Cardiac septum (tissue), 1 donor: ENCODE measurements at places on chromosomes 4 and X. TPM values are rescaled to one million over a fixed set of nuclear protein-coding genes. Genes with fewer than 3 reads are reported as not detected.

DNA sequence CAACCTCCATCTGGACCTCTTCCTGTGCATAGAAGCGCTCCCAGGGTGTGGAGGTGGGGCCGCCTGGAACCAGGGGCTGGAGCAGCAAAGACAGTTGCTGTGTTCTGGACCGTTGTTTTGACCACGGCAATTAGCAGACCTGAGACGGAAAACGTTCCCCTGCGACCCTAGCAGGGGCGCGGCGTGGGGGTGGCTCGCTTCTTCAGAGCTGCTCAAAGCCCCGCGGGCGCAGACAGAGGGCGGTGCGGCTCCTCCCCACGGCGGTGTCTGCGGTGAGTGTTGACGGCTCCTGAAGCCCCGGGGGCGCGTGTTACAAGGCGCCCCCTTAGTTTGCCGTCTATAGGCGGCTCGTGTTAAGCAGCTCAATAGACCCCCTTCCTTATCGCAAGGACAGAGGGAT, 79.2 kb downstream of the TRIML1 start:
- no peak for DNase-seq

- no peak for DNase-seq
Measured at GRCh38 chr4:89071311-89071710, 14.3 kb upstream of the FAM13A start.

- DNase-seq: no peak
Measured at GRCh38 chr4:8642651-8643321, 50.2 kb downstream of the CPZ start.

DNA sequence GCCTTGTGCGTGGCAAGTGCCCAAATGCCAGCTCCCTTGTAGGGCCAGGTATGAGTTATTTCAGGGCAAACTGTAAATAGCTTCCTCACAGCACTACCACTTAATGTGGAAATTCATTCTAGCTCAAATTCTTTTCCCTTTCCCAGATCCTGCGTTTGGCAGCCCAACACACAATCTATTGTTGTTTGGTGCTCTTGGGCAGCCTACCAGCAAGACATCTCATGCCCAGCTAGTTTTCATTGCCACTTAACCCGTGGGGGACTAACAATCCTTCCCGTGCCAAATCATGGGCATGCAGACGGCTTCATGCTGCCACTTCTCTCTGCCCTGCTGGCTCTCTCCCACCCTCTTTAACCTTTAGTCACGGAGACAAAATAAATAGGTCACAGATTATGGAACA, 454.2 kb downstream of the GRIA2 start:
- DNase-seq: no peak

The PNPLA4 gene
- 43.8 TPM for total RNA-seq

- DNase-seq: no peak
Measured at GRCh38 chr4:17317526-17317925, 194.4 kb downstream of the QDPR start.

DNA sequence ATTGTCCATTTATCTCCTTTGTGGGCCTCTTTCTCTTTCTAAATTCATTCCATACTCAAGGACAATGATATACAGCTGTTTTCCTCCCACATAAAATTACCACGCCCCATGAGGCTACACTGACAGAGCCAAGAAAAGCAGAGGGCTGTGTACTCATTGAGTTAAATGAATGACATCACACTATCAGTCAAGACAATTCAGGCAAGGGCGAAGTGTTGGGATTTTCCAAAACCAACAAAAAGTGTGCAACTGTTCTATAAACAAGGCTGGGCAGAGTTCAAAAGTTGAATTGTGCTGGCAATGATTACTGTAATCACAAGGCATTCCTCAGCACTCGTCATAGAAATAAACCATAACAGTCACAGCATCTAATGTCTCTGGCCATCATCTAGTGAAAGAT, 799.6 kb upstream of the DIAPH2 start:
- no peak for DNase-seq

The GYPB gene
- 0.86 TPM for total RNA-seq

- DNase-seq: peak; percentile 83
Measured at GRCh38 chr4:185597532-185598188, 62.4 kb upstream of the PDLIM3 start.

The SPRY1 gene
- total RNA-seq: 50.9 TPM

The WWC2 gene
- total RNA-seq: 38.3 TPM

GRCh38 chr4:89123451-89123851, 12.1 kb downstream of the TIGD2 start:
- no peak for DNase-seq

The RAB39B gene
- total RNA-seq: 0.35 TPM

DNA sequence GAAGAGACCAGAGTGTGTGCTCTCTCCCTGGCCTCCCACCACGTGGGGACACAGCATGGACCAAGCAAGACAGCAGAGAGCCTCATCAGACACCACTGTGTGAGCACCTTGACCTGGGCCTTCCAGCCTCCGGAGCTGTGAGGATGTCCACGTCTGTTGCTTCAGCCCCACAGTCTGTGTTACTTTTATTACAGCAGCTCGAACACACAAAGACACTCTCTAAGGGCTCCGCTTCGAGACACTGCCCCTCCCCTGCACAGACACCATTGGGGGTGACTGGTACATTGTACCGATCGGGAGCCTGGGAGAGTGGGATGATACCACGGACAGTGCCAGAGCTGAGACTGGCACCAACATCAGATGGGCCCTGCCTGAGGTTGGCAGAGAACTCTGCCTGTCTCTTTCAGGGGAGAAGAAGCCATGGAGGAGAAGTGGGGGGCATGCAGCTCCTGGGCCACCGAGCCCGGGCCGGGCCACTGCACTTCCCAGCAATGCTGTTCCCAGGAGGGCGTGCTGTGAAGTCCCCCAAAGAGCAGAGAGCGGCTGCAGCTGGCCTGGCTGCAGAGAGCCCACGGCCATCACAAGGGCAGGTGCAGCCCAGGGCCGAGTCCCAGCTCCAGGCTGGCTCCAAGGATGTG, 48.1 kb upstream of the HMX1 start:
- DNase-seq: no peak

- no peak for DNase-seq
Measured at GRCh38 chrX:36198575-36198974, 279.0 kb downstream of the CFAP47 start.

DNA sequence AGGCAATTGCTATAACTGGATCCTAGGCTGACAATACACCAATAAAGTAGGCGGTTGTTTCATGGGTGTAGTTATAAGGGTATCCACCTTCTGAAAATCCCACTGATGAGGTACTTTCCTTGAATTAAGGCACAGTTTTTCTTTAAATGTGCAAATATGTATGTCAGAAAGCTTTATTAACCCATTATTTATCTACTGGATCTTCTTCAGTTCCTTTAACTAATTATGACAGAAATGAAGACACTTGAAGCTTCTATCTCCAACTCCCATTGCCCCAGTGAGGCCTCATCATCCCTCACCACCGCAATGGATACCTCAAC, 159.6 kb upstream of the KLF3 start:
- no peak for DNase-seq

DNA sequence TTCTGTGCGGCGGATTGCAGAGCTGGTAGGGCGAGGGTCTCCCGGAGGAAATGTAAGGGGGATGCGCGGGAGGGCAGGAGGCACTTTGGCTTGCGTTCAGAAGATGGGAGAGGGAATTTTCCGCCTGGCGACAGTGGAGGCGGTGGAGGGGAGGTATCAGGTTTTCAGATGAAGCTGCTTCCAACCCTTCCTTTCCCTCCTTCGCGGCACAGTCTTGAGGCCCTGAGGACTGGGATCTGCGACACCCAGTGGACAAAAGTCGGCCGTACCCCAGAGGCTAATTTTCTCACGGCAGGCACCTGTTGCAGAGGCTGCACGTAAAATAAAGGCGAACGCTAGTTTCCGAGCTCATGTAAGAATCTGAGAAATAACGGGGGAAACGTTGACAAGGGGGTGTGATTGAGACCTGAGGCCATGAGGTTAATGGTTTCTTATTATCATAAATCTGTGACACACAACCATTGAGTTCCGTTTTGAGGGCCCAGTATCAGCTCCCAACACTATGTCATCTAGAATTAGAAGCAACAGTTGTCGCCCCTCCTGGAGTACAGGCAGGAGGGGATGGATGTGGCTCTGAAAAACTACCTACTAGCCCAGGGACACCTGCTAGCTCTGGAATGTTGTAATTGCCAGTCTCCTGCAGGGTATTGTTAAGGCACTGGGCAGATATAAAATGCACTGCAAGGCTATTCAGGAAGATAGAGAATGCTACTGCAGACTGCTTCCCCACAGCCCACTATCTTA, 1.1 kb downstream of the ZCCHC18 start:
- peak; percentile 78 for DNase-seq

- no peak for DNase-seq
Measured at GRCh38 chr4:154779362-154779947, 1.6 kb upstream of the RBM46 start.

The MAGEB4 gene
- total RNA-seq: not detected

The SPARCL1 gene
- 202 TPM for total RNA-seq

DNA sequence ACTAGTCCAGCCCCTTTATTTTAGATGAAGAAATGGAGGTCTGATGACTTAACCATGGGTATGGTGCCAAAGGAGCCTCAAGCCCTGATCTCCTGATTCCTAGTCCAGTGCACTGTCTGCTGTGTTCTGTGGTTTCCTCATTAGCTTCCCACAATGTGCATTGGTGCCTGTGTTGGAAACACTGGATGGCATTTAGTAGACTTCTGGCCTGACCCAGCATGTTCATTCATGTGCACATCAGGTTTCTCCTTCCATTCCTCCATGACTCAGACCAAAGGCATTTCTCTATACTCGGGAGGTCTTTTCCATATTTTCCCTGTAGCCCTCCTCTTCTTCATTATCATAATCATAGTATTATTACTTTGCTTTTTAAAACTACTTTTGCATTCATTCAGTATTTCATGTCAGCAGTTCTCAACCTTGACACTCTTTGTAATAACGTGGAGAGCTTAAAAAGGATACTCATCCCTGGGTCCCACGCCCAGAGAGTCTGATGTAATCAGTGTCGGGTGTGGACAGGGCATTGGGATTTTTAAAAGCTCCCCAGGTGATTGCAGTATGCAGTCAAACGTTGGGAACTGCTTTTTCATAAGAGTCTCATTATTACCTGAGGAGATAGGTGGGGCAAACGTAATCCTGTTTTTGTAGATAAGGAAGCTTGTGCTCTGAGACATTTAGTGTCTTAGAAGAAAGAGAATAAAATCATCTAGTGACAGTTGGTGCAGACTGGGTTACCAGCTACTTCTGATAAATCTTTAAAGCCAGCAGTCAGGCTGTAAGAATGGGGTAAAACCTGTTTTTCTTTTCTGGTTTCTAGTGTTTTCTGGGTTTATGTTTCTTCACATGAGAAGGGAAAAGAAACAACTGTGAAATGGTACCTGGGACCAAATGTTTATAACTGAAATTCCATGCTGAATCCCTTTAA, 40.9 kb upstream of the XK start:
- DNase-seq: no peak
